ENCODE measurements at places on chromosomes 5 and 9. TPM values are rescaled to one million over a fixed set of nuclear protein-coding genes. Genes with fewer than 3 reads are reported as not detected.

The CAMSAP1 gene
- 2.2 TPM for polyA plus RNA-seq

The PCDHA11 gene
- not detected for polyA plus RNA-seq

The GABBR2 gene
- polyA plus RNA-seq, result not detected

The SERF1B gene
- 39.5 TPM for polyA plus RNA-seq

The KIAA0825 gene
- polyA plus RNA-seq, result 1.7 TPM

The GOLM1 gene
- 2.3 TPM for polyA plus RNA-seq

The SAXO1 gene
- polyA plus RNA-seq, result not detected

The RELL2 gene
- polyA plus RNA-seq, result 3.7 TPM

The ELL2 gene
- 5.0 TPM for polyA plus RNA-seq

The GAS1 gene
- polyA plus RNA-seq, result 1.2 TPM

The TMEM8B gene
- 3.0 TPM for polyA plus RNA-seq

The PCDHA10 gene
- not detected for polyA plus RNA-seq

The OLFM1 gene
- not detected for polyA plus RNA-seq

The SLC25A2 gene
- polyA plus RNA-seq, result not detected

The DOCK2 gene
- polyA plus RNA-seq, result 102 TPM

The BNIP1 gene
- polyA plus RNA-seq, result 16.8 TPM

The OBP2A gene
- not detected for polyA plus RNA-seq

The SPINK6 gene
- polyA plus RNA-seq, result not detected

The TRIP13 gene
- polyA plus RNA-seq, result 0.12 TPM

The SOHLH1 gene
- not detected for polyA plus RNA-seq

The KCNMB1 gene
- not detected for polyA plus RNA-seq

The LHX3 gene
- not detected for polyA plus RNA-seq

Data from CD8-positive, alpha-beta memory T cell (primary cell).